Occipital lobe (tissue), 3 donors: ENCODE measurements at places on chromosomes 13 and 19. TPM values are rescaled to one million over a fixed set of nuclear protein-coding genes. Genes with fewer than 3 reads are reported as not detected.

Gene IL12RB1
- 0.47 TPM for total RNA-seq

Gene SHISA2
- 21.4 TPM for total RNA-seq

Gene B3GNT3
- not detected for total RNA-seq

Gene RYR1
- total RNA-seq: 4.5 TPM

Gene TRPM4
- total RNA-seq: 4.7 TPM

Gene UQCRFS1
- 30.3 TPM for total RNA-seq

Gene SIGLEC7
- total RNA-seq: 0.16 TPM

Gene GIPC3
- total RNA-seq: not detected
